Retina (tissue), 1 donor: ENCODE measurements at places on chromosomes 1 and 21.

DNA sequence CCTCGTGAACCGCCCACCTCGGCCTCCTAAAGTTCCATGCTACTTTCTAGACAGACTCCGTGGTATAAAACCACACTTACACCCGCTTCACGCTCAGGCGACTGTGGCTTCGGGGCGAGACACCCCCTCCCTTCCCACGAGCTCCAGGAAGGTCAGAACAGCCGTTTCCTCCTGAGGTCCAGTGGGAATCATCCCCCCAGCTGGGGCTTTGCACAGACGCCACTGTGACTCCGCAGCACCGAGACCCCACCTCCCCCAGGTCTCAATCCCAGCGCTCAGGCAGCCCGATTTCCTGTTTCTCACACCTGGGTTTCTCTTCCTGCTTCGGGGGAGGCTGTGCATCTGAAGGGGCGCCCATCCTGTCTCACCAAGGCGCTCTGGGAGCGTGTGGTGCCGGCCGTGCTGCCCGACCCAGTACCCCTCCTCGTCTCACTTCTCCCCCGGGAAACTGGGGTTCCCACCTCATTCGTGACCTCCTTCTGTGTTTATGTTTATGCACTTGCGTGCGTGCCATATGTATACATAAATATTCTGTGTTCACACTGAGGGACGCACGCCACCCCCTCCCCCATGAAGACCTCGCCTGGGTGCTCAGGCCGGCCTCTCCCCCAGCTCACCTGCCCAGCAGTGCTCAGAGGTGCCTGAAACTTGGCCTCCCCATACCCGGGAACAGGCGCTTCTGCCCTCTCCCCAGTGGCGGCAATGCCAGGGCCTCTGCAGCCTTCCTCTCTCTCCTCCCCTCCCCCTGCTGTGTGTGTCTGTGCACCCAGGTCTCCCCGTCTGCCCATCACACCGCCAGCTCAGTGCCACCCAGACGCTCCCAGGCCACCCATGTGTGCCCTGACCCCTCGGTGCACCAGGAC lies 14.6 kb downstream of the SLC35E2B start:
- no peak for DNase-seq

GRCh38 chr1:5991381-5992025 lies 722 bp downstream of the NPHP4 start:
- peak; percentile 61 for DNase-seq

- no peak for DNase-seq
Observed at GRCh38 chr1:172686143-172686542, 27.2 kb downstream of the FASLG start.

- peak; percentile 80 for DNase-seq
Observed at GRCh38 chr1:67052741-67053534, 1.0 kb downstream of the SLC35D1 start.

DNA sequence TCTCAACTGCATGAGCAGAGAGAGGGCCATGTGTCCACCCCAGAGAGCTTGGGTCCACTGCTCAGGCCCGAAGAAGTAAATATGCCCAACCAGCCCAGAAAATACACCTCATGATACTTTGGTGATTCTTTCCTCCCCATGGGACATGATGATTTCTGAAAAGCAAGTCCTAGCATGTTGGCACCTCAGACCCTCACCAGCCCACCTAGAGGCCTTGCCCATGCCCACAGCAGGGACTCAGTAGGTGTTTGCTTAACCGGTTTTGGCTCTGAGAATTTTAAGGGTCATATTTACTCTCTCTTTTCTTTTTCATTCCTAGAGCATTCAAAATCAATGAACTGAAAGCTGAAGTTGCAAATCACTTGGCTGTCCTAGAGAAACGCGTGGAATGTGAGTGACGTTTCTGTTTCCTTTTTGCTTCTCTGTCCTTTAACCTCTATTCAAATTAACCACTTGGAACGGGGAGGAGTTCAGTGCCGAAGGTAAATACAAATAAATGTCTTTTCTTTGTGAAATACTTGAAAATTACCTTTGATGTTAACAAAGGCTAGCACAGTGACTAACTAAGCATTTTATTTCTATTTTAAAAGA lies 79.7 kb downstream of the PDE9A start:
- DNase-seq = no peak

GRCh38 chr1:168752171-168752832 lies 23.3 kb upstream of the DPT start:
- DNase-seq = no peak

- no peak for DNase-seq
Observed at GRCh38 chr1:69148731-69149130, 419.0 kb upstream of the LRRC7 start.

DNA sequence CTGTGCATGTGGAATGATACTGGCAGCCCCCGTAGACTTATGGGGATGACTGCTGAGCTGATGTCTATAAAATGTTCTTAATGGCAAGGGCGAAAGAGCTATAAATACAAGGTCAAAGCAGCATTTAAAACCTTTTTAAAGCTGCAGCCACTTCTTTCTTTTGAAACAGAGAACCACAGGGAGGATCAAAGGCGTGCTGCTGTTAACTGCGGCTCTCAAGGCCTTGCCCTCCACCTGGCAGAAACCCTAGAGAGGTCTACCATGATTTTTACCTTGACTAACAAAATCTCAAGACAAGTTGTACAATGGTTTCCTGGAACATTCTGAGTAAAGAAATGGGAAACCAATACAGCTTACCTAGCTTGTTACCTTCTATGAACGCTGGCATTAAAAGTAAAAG lies 89.7 kb downstream of the SLC45A1 start:
- DNase-seq = no peak

- DNase-seq = no peak
Observed at GRCh38 chr1:93338387-93339146, 7.1 kb upstream of the DR1 start.

DNA sequence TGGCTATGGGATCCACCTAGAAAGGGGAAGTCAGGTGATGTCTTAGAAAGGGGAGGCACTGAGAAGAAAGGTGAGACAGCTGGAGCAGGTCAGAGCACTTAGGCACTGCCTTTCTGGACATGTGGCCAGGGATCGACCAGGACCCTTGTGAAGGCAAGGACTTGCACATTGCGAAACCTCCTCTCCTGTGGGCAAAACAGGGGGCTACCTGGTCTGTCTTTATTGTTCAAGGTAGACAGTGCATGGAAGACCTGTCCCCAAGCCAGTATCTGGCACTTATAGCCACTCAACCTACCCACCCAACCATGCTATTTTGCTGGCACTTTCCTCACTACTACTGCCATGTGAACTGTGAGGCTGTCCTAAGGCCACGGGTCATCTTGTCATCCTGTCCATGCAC lies 67.2 kb downstream of the NAV1 start:
- no peak for DNase-seq

- no peak for DNase-seq
Observed at GRCh38 chr1:89669441-89669840, 36.5 kb downstream of the LRRC8C start.

DNA sequence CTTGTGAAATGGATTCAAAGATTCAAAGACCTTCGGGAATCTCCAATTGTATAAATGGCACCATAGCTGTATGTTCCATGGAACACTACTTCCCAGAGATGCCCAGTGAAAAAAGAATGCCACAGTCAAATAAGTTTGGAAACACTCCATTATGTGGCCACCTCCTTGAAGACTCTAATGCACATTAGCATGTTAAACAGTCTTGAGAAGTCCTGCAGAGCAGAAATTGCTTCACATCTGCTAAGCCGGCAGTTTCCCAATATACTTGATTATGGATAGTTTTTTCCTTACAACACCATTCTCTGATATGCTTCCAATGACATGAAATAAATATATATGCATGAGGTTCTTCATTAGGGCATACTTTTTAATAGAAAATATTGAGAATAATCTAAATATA lies 12.7 kb upstream of the SELE start:
- no peak for DNase-seq
